ENCODE measurements at places on chromosomes 3 and 15.
A peak's percentile ranks its signal among the peaks of the same experiment; 100 is the strongest.

DNA sequence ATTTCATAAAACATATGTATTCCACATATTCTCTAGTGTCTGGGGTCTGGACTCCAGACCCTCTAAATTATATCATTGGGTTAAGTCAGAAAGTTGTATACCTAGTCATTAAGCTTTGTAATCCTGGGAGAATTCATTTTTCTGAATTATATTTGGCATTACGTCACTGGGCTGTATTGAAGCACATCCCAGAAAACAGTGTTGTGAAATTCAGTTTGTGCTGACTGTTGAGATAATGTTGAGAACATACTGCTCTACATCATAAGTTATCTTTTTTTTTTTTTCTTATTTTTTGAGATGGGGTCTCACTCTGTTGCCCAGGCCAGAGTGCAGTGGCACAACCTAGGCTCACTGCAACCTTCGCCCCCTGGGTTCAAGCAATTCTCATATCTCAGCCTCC lies 153.1 kb upstream of the STT3B start:
- DNase-seq, result no peak

DNA sequence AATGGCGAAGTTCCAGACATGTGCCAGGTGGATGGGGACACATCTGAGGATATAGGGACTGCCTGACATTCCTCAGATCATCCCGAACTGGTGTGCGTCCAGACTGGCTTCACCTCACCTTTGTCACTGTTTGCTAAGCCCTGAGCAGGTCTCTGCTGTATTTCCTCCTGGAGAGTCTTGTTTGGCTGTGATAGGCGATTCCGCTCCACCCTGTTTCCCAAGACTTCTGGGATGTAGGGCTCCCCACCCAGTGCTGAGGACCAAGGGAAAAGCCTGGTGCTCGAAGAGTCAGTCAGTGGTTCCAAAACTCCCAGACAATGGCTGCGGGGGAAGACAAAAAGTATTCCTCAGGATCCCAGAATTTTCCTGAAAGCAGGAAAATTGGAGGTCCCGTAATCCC lies 11.1 kb upstream of the FURIN start:
- no peak for DNase-seq

DNA sequence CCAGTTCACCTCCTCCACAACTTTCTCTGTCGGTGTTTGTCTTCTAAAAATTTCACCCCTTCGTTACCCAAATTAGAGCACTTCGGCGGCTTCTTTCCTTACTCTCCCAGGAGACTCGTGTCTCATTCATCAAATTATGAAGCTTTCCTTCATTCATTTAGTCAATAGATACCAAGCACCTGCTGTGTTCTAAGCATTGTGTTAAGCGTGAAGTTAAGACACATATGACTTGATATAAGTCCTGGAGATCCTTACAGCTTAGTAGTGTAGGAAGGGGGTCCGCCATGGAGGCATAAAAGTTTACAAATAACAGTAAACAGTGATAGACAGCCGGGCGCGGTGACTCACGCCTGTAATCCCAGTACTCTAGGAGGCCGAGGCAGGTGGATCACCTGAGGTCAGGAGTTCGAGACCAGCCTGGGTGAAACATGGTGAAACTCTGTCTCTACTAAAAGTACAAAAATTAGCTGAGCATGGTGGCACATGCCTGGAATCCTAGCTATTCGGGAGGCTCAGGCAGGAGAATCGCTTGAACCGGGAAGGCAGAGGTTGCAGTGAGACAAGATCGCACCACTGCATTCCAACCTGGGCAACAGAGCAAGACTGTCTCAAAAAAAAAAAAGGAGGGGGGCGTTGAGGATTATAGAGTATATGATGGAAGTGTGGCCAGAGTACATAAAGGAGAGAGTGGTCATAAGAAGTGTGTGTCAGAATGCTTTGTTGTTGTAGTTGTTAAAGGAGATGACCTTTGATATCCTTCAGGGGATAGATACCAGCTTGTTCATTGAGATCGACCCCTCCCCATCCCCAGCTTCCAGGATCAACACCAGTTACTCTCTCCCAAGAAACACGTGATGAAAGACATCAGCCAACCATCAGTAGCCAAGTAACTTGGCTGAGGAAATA lies 744 bp upstream of the CCDC32 start:
- no peak for DNase-seq

- DNase-seq, result no peak
Measured at GRCh38 chr3:11004563-11004962, 12.0 kb downstream of the SLC6A1 start.

DNA sequence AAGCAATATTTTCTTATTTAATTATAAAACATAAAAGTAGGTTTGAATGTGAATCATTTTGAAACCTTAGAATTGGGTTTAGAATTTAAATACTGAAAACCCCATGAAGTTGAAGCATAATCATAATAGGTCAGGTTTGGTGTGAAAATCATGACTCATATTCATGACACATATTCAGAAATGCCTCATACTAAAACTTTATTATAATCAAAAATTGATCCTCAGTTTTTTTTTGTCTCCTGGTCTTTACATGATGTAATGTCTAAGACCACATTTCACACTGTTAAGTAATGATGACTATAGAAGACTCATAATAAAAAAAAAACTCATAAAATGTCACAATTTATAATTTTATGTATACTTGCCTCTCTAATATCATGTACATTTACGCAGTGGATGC lies 190.4 kb downstream of the FOXP1 start:
- DNase-seq, result no peak

DNA sequence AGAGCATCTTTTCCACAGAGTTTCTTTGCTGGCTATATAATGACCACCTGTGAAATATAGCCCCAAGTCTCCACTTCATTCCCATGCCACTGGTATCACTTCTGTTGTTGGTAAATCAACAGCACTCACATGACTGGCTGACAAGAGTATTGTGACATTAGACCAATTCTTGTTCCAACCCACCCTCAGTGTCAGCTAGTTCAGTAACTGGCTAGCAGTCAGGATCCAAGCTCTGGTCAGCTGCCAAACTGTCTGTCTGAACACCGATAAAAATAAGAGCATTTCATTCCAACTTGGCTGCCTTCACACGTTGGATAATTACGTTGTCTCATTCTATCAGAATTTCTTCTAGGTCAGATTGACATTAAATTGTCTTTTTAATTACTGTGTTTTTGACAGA lies 166.5 kb downstream of the USP13 start:
- DNase-seq, result no peak

GRCh38 chr3:674116-674515 lies 418.7 kb upstream of the CNTN6 start:
- DNase-seq, result no peak

DNA sequence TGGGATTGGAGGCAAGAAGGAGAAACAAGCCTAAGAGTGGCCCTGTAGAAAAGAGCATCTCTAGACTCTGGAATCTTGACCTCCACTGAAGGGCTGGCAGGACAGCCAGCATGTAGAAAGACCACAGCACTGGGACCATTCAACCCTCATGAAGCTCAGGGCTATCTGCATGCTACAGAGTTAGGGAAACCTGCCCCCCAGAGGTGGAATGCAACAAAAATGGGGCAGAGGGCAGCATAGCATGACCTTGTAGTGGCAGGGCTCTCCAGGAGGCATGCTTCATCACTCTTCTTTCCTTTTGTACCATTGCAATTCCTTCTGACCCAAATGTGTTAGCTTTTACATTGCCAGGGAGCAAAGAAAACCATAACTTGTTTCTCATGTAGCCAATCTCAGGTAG lies 445.4 kb downstream of the EPHB1 start:
- DNase-seq, result peak; percentile 2

DNA sequence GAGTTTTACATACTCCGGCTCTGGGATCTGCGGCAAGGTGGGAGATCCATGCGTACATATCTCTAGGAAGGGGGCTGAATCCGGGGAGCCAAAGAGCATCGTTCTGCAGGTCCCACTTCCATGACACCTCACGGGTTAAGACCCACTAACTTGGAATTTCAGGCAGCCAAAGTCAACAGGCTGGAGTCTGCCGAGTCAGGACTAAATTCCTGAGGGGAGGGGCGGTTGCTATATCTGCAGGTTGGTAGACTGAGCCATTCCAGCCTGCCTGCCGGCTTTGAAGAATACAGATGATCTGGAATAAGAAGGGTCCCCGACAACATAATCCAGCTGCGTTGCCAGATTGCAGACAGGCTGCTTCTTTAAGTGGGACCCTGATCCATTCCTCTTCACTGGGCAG lies 65.4 kb upstream of the PEX5L start:
- no peak for DNase-seq

DNA sequence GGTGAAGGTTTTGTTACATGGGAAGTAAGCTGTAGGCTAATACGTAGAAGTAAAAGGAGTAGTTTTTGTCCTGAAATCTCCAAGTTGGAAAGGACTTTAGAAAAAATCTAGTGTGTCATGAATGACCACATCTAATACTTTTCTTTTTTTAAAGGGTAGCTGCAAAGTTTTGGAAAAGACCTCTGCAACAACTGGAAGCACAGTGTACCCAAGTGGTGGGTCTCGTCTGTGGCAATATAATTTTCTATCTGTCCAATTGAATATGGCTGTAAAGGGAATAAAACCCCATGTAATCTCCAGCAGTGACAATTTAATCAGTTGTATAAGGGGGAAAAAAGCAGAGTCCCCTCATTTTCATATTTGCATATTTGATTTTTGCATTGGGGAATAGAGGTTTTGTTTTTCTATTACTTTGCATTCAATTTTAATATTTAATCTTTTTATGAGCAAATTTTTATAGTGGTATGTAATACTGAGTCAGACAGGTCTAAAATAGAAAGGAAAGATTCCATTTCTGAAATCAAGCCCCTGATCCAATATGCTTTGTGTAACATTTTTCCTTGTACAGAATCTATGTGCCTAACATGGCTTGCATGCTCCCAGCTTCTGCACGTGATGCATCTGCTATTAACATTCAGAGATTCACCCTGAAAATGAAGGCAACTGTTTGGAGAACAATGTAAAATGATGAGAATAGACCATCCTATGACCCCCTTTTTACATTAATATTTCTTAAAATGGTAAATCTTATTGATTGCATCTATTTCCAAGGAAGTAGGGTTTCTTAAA lies 531.4 kb downstream of the ZIC1 start:
- no peak for DNase-seq

- DNase-seq, result no peak
Measured at GRCh38 chr3:21859124-21860081, 108.4 kb upstream of the ZNF385D start.

DNA sequence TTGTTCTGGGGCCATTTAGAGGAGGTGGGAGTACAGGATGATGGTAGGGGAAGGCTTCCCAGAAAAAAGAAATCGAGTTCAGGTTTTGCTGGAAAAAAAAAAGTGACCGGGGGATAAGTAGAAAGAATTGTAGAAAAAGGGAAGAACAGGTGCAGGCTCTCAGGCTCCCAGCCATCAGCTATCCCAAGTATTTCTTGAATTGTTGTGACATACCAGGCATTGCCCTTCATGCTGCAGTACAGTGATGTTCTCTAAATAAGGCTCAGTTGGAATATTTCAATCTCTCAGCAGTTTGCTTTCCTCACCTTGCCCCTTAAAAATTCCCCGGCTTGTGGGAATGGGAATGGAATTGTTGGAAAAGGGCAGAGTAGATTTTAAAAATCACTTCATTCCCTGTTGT lies 82.5 kb upstream of the RGMA start:
- DNase-seq, result no peak

- DNase-seq, result no peak
Measured at GRCh38 chr3:30477149-30477921, 129.1 kb upstream of the TGFBR2 start.

DNA sequence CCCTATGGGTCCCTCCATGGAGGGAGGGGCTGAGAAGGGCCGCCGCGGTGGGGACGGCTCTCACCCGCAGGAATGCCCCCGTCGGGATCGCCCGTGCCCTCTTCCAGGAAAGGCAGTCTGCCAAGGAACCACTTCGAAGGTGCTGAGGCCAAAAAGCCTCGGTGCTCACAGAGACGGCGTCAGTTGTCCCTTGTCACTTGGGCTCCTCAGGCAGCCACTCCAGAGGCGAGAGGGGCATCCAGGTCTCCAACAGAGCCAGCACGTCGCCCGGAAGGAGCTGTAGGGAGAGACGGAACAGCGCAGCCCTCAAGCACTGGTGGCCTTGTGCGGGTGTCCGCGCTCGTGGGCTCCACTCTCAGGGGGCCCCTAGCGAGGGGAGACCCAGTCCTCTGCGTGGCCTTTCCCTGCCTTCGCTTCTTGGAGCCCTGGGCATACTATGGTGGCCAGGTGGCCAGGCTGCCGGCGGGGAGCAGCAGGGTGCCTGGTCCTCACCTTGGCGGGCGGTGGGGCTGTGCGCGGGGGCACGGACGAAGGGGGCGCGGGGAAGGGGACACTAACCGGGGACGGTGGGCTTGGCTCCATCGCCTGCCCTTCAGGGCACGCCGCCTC lies 994 bp downstream of the MESP1 start:
- DNase-seq, result no peak

- no peak for DNase-seq
Measured at GRCh38 chr3:186959029-186959624, 28.8 kb downstream of the ST6GAL1 start.

GRCh38 chr15:68365140-68365745 lies 66.7 kb downstream of the ITGA11 start:
- no peak for DNase-seq

GRCh38 chr3:55122312-55122711 lies 194.5 kb upstream of the LRTM1 start:
- no peak for DNase-seq

DNA sequence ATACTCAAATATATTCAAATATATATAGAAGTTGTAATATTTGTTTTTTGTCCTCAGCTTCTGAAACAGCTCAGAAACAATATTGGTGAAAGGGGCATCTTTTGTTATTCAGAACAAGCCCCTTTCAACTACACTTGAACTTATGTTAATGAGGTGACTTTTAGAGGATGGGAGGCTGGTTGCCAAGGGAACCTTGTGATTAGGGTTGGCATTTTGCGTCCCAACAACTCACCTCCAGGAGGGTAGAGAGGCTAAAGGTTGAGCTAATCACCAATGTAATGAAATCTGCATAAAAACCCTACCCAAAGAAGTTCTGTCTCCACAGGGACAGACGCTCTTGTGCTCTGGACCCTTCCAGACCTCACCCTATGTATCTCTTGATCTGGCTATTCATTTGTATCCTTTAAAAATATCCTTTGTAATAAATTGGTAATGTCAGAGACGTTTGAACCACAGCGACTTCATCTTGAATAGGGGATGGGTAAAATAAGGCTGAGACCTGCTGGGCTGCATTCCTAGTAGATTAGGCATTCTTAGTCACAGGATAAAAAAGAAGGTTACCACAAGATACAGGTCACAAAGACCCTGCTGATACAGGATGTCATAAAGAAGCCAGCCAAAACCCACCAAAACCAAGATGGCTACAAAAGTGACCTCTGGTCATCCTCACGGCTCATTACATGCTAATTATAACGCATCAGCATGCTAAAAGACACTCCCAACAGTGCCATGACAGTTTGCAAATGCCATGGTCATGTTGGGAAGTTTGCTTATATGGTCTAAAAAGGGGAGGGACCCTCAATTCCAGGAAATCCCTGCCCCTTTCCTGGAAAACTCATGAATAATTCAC lies 111.1 kb downstream of the FMN1 start:
- no peak for DNase-seq

GRCh38 chr15:33872416-33873106 lies 95.7 kb upstream of the CHRM5 start:
- no peak for DNase-seq
